ENCODE measurements at places on chromosomes 11 and 22.

DNA sequence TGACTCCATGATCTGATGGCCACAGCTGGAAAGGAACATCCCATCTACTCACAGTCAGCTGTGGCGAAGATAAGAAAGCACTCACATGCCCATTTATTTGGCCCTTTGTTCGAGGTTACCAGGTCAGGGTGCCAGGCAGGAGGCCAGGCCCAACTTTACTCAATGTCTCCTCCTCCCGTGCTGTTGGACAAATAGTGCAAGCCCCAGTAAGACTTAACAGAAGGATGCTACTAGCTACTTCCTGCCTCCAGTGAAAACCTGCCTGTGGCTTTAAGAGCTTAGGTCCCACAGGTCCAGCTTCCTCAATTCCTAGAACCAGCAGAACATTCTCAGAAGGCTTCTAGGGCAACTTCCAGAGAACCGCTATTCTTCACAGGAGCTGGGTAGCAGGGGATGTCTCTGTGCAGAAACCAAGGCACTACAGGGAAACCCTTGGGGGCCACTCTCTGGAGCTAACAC, 12.9 kb upstream of the CRY2 start:
- no peak for DNase-seq

GRCh38 chr11:11998091-11998781, 10.2 kb downstream of the DKK3 start:
- DNase-seq = no peak

DNA sequence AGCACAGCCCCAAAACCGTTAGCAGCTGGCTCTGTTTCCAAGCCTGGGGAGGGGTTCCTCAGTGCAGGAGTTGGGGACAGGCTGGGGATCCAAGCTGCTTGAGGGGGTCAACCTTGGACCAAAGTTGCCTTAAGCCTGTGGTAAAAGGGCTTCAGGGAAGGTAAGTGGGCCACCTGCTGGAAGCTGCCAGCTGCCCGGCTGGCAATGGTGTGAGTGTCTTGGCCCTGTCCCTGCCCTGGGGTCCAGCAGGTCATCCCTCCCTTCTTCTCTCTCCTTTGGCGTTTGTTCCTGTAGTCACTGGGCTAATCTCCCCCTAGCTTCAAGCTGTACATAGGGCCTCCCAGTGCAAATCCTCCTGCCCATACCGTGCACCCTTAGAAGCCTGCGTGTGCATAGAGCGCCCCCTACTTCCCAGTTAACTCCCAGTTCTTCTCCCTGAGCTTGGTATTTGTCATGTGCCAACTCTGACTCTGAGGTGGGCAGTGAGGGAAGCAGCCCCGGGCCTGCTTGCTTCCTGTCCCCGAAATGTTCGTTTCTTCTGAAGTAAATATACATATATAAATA, 4.4 kb downstream of the TMEM258 start:
- no peak for DNase-seq

- DNase-seq = no peak
These were observed 81.6 kb downstream of the MYEOV start for GRCh38 chr11:69375316-69376154.

DNA sequence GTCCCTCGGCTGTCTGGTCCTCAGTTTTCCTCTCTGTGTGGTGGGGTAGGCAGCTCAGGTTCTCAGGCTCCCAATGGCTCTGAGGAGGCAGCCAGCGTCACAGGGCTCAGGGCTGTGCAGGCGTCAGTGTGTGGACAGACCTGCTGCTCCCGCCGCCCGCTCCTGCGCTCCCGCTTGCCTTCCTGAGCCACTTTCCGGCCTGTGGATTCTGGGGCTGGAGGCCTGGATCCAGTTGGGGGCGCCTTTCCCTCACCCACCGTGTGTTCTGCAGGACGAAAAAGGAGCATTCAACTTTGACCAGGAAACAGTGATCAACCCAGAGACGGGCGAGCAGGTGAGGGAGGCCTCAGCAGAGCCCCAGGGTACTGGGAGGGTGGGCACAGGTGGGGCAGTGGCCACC, 14.7 kb downstream of the DPP3 start:
- DNase-seq = no peak

- DNase-seq = no peak
These were observed 370.7 kb upstream of the CCDC90B start for GRCh38 chr11:83656796-83657330.

- DNase-seq = no peak
These were observed 51.1 kb upstream of the BLID start for GRCh38 chr11:122167100-122167499.

GRCh38 chr11:68504432-68505066, 44.0 kb downstream of the PPP6R3 start:
- no peak for DNase-seq

All from left renal pelvis (tissue), 4 donors.